Activated T-cell treated with anti-CD3 and anti-CD28 coated beads for 4 hours (primary cell): ENCODE measurements at places on chromosomes 13 and 19.

DNA sequence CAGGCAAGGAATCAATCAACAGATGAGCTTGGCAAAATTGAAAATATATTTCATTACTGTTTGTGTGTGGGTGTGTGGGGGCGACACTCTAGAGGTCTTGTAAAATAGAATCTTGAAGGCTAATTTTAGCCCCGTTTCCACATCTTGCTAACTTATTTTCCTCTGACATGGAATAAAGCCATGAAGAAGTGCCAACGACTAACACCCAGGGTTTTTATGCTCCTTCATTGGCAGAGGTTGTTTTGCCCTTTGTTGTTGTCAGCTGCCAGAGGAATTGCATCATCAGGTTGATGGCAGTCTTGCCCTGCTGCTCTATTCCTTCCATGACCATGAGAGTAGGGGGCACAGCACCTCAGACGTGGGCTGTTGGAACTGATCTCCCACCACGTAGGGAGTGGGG is 30.6 kb upstream of the FAM216B start:
- no peak for DNase-seq

- DNase-seq, result no peak
These were observed 165.5 kb downstream of the LACC1 start for GRCh38 chr13:44045180-44045562.

DNA sequence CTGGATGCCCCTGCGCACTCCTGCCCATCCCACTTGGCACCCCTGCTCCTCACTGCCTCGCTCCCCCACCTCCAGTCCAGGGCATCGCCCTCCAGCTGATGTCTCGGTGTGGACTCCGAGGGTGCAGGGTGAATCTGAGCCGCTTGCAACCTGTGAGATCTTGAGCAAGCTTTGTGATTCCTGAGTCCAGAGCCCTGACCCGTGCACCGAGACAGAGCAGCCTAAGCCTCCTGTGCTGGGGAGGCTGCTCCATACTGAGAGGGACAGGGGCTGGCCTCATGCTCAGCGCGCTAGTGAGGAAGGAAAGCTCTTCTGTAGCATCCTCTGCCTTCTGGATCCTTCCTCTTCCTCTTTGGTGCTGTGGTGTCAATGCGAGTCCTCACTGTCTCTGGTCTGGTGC is 116.0 kb downstream of the TEX29 start:
- no peak for DNase-seq

DNA sequence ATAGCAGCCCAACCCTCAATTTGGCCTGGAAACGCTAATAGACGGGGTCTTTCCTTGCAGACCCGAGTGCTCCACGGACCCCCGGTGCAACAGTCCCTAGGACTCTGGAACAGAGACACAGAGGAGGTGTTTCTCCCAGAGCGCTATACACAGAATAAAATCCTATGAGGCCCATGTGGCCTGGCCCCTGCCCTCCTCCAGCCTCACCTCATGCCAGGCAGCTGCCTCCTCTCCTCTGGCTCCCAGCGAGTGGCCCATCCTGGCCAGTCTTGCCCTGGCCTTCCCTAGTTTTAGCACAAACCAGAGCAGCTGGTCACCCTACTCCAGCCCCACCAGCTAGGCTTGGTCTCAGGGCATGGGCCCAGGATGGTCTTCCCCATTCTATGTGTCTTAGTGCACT is 20.3 kb downstream of the POP4 start:
- no peak for DNase-seq
